Adrenal gland (tissue), 19 donors: ENCODE measurements at places on chromosomes 4 and X. TPM values are rescaled to one million over a fixed set of nuclear protein-coding genes. Genes with fewer than 3 reads are reported as not detected.

Gene CXCL3
- 0.44 TPM for total RNA-seq

DNA sequence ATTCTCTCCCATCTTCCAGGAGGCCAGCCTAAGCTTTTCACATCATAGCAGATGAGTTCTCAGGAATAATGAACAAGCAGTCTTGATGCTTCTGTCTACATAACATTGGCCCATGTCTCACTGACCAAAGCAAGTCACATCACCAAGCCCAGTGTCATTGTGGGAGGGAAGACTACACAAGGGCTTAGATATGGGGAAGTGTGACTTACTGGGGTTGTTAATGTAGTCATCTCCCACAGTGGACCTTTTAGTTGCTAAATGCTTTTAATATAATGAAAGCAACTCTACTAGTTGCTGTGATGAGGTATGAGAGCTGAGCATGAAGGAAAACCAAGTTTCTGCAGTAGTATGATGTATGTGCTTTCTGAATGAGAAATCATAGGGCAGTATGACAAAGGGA is 40.5 kb downstream of the TSPAN7 start:
- H3K27me3 ChIP-seq, result no peaks in the 10 kb centered on the region
- no peak overlapping the region for H3K4me3 ChIP-seq
- no peak overlapping the region for H3K27ac ChIP-seq
- no peaks in the 10 kb centered on the region for H3K36me3 ChIP-seq
- DNase-seq, result no peak

DNA sequence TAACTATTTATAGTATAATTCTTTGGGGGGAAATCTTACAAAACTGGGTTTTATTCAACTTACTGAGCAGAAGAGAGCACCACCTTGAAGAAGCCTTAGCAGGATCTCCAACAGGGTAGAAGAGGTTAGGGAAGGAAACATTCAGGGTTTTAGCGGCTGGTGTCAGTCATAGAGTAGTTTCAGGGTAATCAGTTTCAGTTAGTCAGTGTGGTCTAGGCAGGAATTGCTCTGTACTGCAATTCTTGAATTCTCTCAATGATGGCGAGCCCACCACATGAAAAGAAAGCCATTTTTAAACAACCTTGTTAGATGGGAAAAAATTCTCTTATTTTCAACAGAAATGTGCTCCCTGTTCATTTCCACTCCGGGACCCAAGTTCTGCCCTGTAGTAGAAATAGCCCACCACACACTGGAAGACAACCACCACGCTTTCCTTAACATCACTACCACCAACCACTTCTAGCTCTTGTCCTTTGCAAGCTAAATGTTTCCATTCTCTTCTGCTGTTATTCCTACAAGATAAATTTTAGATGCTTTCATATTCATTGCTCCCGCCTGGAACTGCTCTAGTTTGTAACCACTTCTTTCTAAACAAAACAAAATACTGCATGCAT is 25.9 kb downstream of the COL25A1 start:
- DNase-seq, result no peak
- H3K27ac ChIP-seq, result no peak overlapping the region
- H3K36me3 ChIP-seq, result no peaks in the 10 kb centered on the region
- no peak overlapping the region for H3K4me3 ChIP-seq
- H3K4me1 ChIP-seq, result no peaks in the 10 kb centered on the region
- no peaks in the 10 kb centered on the region for H3K27me3 ChIP-seq

DNA sequence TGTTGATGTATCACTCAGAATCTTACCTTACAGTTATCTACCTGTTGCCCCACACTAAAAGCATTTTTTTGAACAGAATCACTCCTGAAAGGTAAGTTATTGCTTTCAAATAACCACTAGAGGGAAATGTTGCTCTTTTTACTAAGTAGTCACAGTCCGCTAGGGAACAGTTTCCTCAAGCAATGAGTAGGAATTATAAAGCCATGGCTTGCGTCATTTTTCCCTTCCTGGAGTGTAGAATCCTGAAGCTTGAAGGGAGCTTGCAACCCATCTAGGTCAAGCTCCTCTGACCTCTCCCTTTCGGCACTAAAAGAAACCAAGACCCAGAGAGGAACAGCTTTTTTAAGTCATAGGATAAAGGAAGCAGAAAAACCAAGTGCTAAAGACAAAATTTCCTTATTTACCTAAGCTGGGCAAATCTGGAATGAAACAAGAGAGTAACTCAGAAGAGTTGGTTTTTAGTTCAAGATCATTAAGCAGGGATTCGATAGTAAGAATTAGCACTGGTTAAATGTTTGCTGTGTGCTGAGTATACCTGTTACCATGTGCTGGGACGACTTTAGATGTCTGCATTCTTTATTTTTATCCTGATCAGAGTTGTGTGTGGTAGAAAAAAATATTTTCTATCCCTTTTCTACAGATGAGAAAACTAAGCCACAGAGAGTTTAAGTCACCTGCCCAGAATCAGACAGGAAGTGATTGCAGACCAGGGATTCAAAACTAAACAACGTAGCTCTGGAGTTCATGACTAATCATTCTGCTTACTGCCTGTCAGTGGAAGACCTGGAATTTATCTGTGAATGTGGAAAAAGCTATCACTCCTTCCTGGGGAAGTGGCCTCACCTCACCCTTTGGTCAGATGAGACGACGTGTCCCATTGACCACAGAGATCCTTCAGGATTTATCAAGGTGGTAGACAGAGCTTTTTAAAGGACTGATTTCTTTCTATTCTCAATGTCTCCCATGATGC is 631.5 kb downstream of the RAB28 start:
- no peaks in the 10 kb centered on the region for H3K27me3 ChIP-seq
- DNase-seq, result no peak
- no peaks in the 10 kb centered on the region for H3K4me1 ChIP-seq
- H3K36me3 ChIP-seq, result no peaks in the 10 kb centered on the region
- no peak overlapping the region for H3K27ac ChIP-seq
